GM12878 (cell line): ENCODE measurements at places on chromosomes 1 and 21. TPM values are rescaled to one million over a fixed set of nuclear protein-coding genes. Genes with fewer than 3 reads are reported as not detected.

DNA sequence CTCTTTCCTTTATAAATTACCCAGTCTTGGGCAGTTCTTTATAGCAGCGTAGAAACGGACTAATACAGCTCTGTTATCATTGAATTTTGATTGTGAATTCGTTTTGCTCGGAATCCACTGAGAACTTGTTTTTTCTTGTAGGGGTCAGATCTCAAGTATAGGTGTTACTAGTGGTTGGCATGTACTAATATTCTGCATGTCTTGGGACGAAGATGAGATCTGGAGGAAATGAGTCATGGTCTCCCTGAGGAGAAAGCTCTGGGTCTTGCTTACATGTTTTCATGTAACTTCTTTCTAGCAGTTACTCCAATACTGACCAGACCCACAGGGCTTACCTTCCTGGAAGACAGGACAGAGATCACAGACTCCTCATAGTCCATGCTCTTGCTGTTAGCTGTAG, 30.3 kb downstream of the ZSCAN20 start:
- no peak for DNase-seq

DNA sequence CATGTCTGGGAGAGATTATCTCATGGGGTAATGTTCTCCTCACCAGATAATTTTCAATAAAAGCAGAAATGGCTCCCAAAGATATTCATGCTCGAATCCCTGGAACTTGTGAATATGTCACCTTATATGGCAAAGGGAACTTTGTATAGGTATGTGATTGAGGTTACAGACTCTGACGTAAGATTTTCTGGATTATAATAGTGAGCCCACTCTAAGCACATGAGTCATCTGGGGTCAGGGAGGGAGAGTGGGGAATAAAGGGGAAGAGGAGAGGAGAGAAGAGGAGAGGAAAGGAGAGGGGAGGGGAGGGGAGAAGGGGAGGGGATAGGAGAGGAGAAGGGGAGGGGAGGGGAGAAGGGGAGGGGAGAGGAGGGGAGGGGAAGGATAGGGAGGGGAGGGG, 1193.9 kb downstream of the PLA2G4A start:
- no peak for DNase-seq

GRCh38 chr1:175178056-175178455, 14.5 kb downstream of the KIAA0040 start:
- DNase-seq = no peak

GRCh38 chr1:167767761-167768160, 46.0 kb downstream of the MPZL1 start:
- DNase-seq = no peak

DNA sequence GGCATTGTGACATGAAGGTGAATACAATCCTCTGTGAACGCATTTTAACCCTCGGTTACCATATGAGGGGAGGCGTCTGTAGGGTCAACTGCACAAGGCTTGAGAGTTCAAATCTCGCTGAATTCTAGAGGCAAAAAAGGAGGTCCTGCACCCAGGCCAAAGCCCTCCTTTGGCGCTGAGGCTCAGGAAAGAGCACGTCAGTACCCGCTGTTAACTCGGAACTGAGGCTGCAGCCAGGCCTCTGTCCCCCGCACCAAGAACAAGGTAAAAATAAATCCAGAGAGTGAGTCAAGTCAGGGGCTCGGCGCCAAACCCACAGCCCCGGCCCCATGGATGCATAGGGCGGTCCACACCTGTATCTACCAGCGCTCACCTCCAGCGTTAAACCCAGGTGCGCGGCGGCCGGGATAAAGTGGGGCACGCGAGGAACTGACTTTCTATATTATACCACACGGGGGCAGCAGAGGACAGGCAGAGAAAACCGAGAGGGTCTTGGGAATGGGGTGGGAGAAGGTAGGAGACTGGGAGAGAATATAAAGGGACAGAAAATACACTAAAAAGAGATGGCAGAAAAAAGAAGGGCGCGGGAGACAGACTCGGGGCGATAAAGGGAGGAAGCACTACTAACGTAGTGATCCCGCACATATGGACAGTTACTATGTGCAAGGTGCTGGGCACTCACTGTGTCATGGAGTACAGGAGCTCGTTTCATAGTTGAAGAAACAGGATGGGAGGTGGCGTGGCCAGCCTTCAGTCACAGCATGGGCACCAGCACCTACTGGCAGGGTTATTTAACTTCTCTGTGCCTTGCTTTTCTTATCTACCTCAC, 54.9 kb downstream of the DMRTA2 start:
- DNase-seq = no peak

Gene DCDC2B
- total RNA-seq = 0.13 and 0.15 TPM in 2 replicates

Gene IGSF9
- not detected in 2 replicates for total RNA-seq

Gene GPR25
- total RNA-seq = not detected in 2 replicates
